ENCODE measurements at places on chromosomes 4 and X. TPM values are rescaled to one million over a fixed set of nuclear protein-coding genes. Genes with fewer than 3 reads are reported as not detected.

The OR13H1 gene
- polyA plus RNA-seq: not detected

The KLF8 gene
- 9.4 TPM for polyA plus RNA-seq

The CPLX1 gene
- polyA plus RNA-seq: 0.86 TPM

The NR3C2 gene
- 14.5 TPM for polyA plus RNA-seq

DNA sequence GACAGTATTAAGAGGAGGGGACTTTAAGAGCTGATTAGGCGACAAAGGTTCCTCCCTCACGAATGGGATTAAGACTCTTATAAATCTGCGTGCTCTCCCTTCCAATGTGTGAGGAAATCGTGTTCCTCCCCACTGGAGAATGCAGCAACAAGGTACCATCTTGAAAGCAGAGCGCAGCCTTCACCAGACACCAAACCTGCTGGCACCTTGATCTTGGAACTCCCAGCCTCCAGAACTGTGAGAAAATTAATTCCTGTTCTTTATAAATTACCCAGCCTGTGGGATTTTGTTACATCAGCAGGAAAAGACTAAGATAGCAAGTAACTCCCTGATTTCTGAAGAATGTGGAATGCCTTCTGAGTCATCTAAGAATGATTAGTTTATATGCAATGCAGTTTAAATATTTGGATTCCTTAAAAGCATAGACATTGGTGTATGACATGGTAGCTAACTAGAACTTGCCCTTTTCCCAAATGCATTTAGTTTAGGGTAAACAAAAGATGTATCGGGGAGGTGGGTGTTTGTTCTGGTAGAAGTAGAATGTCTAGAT lies 86.1 kb downstream of the USP46 start:
- no peak for DNase-seq

- DNase-seq: no peak
Measured at GRCh38 chrX:5031792-5032191, 1196.9 kb downstream of the NLGN4X start.

DNA sequence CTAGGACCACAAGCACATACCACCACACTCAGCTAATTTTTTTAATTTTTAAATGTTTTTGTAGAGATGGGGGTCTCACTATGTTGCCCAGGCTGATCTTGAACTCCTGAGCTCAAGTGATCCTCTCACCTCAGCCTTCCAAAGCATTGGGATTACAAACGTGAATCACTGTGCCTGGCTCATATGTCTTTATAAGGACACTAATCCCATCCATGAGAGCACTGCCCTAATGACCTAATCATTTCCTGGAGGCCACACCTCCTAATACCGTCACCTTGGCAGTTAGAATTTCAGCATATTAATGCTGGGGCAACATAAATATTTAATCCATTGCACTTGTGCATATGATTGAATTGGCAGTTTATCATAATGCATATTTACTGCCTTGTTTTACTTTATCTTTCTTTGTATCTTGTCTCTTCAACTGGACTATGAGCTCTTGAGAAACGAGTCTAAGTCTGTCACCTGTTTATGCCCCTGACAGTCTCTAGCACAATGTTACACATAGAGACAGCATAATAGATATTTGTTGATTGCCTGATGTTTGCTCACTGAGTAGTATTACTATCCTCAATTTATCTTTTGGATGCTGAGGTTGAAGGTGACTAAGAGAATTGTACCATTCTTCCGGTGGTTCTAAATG lies 172.0 kb downstream of the AASDH start:
- no peak for DNase-seq

DNA sequence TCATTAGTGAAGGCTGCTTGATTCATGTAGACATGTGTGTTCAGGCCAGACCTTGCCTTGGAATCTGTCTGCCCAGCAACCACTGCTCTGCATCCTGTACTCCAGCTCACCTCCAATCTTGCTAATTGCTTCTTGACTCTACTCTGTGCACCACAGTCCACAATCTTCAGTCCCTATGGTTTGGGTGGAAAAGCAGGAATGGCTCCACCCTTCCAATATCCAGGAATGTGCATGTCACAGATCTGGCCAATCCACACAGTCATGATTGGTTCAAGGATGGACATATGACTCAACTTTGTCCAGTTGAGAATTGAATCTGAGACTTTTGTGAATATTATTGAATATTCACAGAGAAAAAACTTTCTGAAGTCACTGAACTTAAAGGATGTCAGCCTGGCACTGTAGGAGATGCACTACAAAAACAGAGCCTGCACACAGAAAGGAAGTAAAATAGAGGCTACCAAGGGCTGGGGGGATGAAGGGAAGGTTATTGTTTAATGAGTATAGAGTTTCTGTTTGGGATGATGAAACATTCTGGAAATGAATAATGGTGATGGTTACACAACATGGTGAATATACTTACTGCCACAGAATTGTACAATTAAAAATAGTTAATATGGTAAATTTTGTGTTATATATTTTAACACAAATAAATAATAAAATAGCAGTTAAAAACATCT lies 161.3 kb upstream of the USP38 start:
- DNase-seq: no peak

DNA sequence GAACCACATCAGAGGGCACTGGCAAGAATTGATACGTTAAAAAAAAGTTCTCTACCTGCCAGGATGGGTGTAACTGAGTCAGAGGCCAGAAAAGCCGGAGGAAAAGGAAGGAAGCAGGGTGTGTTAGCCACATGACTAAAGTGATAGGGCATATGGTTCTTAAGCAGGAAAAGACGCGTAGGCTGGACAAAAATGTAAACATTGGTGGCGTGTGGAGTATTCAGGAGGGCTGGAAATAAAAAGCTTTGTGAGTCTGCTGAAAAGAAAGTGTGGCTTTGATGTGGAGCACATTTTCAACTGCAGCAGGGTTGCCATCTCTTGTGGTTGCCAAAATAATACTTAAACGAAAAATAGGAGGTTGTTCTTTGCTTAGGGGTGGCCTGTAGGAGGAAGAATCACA lies 186.5 kb upstream of the RPL34 start:
- no peak for DNase-seq

- DNase-seq: no peak
Measured at GRCh38 chrX:131944936-131945902, 77.9 kb upstream of the STK26 start.

DNA sequence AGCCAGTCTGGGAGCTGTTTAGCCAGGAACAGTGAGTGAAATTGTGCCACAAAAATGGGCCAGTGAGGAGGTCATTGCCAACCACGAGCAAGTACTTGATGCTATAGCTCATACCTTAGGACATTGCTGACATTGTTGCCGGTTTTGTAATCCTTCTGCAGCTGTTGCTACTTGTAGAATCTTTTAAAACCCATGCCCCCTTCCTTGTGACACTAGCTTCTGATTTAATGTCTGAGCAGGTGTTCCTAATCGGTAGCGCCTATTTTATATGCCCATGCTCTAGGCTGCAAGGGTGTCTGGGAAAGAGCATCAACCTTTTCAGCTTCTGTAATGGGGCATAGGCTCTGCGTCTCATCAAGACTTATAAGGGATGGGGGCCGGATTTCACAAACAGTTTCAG lies 2.6 kb downstream of the POLA1 start:
- no peak for DNase-seq

- no peak for DNase-seq
Measured at GRCh38 chrX:13786048-13786447, 30.8 kb downstream of the GPM6B start.

GRCh38 chrX:132292793-132293192 lies 73.5 kb upstream of the RAP2C start:
- DNase-seq: peak; percentile 33

DNA sequence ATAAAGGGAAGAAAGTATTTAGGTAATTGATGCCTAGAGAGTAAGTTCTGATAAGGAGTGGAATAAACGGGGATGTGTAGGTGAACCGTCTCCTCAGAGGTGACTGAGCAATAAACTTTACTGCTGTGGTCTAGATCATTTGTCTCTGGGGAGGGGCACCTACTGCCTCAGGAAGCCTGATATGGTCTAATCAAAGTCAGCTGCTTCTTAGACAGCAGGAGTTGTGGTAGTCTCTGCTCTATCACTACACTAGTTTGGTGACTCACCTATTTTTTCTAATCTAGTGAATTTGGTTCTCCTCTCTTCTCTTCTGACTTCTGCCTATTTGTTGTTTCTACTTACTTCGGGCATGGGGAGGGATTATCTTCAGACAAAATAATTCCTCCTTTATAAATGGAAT lies 95.1 kb upstream of the STIM2 start:
- no peak for DNase-seq

DNA sequence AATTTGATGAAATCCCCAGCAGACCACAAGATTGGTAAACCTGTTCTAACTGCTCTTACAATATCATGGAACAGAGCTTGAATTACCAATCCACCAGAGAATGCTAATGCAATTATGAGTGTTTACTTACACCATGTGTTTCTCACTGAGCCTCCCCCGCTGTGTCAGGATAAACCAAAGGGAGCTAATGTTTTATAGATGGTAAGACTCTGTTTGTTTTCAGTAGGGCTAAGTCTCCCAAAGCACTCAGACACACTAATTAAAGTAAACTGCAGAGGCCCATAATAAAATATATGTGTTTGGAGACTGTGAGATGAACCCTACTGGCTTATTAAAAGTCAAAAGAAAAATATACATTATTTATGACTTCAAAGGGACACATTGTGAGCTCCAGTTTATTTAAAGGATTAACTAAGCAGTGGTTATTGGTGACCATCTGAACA lies 261.7 kb upstream of the FAM241A start:
- DNase-seq: no peak

DNA sequence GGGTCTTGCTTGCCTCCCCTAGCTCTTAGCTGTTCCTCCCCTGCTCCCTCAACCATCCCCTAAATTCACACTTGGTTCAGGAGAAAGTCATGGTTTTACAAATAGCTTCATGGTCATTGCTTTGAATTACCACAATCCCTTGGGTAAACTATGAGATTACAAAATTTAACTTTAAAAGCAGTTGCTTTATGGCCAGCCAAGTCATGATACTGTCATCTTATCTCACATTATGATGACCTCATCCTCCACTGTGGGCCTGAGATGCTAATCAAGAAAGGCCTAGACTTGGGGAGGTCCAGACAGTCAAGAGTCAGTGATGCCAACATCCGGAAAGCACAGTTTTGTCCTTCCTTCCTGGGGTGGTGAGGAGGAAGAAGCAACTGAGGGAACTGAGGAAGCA lies 10.5 kb upstream of the FGF16 start:
- DNase-seq: no peak

DNA sequence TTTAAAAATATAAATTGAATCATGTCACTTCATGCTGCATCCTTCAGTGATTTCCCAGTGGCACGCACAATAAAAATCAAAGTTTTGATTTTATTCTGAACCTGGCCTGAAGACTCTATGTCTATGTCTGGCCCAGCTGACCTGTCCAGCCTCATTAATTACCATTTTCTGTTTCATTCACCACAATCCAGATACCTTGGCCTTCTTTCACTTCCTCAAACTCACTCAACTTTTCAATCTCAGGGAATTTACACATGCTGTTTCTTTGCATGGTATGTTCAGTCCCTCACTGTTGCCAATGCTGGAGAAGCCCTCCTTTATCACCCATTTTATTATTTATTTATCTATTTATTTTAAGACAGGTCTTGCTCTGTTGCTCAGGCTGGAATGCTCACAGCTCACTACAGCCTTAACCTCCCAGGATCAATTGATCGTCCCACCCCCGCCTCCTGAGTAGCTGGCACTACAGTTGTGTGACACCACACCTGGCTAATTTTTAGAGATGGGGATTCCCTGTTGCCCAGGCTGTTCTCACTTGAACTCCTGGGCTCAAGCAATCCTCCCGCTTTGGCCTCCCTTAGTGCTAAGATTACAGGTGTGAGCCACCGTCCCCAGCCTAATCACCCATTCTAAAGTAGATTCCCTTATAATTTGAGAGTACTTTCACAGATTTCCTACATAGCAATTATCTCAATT lies 43.1 kb downstream of the ZGRF1 start:
- DNase-seq: no peak
